ENCODE measurements at places on chromosomes 5 and 9.
A peak's percentile ranks its signal among the peaks of the same experiment; 100 is the strongest.

DNA sequence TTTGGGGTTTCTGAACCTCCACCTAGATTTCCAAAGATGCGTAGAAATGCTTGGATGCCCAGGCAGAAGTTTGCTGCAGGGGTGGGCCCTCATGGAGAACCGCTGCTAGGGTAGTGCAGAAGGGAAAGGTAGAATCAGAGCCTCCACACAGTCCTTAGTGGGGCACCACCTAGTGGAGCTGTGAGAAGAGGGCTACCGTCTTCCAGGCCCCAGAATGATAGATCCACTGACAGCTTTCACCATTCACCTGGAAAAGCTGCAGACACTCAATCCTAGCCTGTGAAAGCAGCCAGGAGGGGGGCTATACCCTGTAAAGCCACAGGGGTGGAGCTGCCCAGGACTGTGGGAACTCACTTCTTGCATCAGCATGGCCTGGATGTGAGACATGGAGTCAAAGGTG is 13.3 kb upstream of the HSDL2 start:
- no peak for DNase-seq

- no peak for DNase-seq
Measured at GRCh38 chr5:58828258-58828657, 245.4 kb downstream of the RAB3C start.

DNA sequence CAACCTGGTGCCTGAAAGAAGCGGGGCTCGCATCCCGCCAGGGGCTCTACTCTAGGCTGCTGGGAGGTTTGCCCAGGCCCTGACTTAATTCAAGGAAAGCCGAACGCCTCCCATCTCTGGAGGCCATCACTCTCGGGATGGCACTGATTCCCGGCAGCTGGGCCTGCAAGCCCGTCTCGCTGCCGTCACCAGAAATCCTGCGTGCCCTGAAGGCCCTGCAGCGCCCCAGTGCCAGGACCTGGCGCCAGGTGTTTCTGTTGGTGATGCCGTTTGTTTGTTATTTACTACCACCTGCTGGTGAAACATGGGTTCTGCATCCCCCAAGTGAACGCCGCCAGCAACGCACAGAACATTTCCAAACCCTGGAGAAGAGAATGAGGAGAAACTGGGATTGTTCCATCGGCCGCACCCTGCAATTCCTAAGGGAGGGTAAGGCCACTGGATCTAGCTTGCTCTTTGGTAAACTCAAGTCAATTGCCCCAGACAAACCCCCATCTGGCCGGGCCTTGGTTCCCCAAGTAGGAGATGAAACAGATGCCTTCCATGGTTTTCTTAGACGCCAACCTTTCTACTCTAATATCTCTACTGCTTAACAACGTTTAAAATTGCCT is 77.9 kb downstream of the AK8 start:
- DNase-seq, result peak; percentile 47

- no peak for DNase-seq
Measured at GRCh38 chr9:75274781-75275180, 186.5 kb downstream of the OSTF1 start.

- no peak for DNase-seq
Measured at GRCh38 chr5:14364576-14365472, 216.8 kb upstream of the OTULINL start.

GRCh38 chr9:70480405-70480980 is 66.0 kb upstream of the KLF9 start:
- DNase-seq, result no peak

- no peak for DNase-seq
Measured at GRCh38 chr9:97600531-97601227, 32.5 kb downstream of the TSTD2 start.

GRCh38 chr9:84266087-84266561 is 74.4 kb downstream of the SLC28A3 start:
- no peak for DNase-seq

DNA sequence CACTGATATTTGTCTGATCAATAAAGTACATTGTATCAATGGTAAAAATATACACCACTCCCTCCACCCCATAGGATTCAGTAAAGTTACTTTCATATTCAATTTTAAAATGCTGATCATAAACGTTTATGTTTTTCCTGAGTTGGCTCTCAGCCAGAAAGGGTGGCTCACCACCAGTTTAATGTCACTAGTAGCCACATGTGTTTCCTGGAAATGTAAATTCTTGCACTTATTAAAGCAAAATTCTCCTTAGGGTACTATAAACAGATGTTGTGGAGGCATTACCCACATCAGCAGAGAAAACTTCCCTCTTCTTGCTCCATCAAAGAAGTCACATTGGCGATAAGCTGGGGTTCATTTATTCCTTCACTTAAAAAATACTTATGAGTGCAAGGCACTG is 210.3 kb downstream of the SREK1 start:
- no peak for DNase-seq

- no peak for DNase-seq
Measured at GRCh38 chr9:91119142-91119541, 242.6 kb downstream of the AUH start.

DNA sequence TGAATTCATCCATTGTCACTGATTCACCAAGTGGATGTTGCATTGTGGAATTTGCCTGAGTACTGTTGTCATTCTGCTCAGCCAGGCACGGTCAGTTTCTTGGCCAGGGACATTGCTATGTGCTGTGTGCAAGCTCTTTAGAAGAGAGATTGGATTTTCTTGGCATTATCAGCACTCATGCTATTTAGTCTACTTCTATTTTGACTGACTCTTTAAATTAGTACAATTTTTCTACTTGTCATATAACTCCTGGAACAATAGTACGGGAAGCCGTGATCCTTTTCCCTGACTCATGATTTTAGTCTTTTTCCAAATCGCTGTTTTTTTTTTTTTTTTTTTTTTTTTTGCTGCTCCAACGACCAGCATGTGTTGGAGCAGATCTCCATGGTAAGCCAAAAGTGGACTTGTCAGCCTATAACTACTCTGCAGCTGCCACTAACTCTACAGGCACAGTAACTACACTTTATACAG is 129.7 kb downstream of the CDC42SE2 start:
- no peak for DNase-seq

GRCh38 chr5:61254969-61255555 is 77.0 kb upstream of the ZSWIM6 start:
- DNase-seq, result no peak

- DNase-seq, result no peak
Measured at GRCh38 chr5:150106674-150107426, 20.5 kb upstream of the CSF1R start.

DNA sequence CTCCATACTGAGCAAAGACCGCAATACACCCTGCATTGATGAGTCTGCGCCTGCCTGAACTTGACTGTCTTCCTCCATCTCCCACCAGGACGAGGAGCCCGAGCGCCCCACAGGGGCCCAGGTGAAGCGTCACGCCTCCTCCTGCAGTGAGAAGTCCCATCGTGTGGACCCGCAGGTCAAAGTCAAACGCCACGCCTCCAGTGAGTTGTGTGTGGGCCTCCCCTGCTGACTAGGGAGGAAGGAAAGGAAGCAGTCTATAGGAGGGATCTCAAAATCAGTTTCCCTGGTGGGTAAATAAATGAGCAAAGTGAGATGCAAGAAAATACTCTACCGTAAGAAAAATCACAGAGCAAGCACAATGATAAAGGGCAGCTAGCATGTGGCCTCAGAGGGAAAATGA is 22.8 kb upstream of the GRPEL2 start:
- DNase-seq, result no peak

GRCh38 chr5:173328844-173329490 is 753 bp upstream of the STC2 start:
- peak; percentile 41 for DNase-seq

- DNase-seq, result no peak
Measured at GRCh38 chr9:12183321-12183720, 509.9 kb upstream of the TYRP1 start.

GRCh38 chr9:8252445-8252844 is 452.9 kb upstream of the DMAC1 start:
- no peak for DNase-seq

GRCh38 chr9:114856215-114856941 is 50.5 kb upstream of the TNFSF15 start:
- DNase-seq, result no peak

DNA sequence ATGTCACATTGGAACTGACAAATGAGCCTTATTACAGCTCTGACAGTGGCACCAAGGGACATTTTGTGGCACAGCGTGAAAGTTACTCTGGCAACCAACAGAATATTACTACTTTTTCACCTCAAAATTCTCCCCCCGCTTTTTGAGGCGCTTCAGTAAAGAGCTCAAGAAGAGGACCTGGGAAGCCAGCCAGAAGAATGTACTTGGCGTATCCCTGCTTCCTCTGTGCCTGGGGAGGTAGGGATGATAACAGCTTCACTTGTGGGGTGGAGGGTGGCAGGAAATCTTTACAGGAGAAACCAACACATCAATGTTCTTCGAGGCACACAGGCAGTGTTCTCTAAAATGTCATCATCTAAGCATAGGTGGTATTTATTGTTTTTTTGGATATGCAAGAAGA is 624.1 kb downstream of the NR2F1-AS1 start:
- no peak for DNase-seq

GRCh38 chr5:132877466-132877865 is 4.0 kb downstream of the LEAP2 start:
- no peak for DNase-seq
